Stimulated activated CD8-positive, alpha-beta memory T cell treated with anti-CD3 and anti-CD28 coated beads, Interleukin-12 subunit alpha, Interleukin-12 subunit beta, amount 100 ng/mL, for 1 hour (primary cell): ENCODE measurements at places on chromosomes 6 and 20.

DNA sequence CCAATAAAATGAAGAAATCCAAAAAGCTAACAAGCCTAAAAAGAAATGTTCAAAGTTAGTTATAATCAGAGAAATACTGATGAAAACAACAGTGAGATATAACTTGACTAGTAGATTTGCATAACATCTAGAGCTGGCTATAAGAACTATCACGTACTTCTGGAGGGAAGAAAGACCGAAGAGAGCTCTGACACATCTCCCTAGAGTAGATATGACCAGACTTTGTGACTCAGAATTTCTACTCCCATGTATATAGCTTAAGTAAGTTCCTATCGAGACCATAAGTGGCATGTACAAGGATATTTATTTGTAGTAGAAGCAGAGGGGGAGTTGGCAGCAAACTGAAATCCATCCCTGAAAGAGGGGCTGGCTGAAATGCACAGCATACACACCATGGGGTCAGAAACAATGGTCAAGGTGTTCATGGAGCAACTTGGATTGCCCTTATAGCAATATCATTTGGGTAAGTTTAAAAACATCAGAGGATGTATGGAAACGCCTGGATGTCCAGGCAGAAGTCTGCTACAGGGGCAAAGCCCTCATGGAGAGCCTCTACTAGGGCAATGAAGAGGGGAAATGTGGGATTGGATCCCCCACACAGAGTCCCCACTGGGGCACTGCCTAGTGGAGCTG lies 25.6 kb upstream of the IL17A start:
- DNase-seq = no peak

DNA sequence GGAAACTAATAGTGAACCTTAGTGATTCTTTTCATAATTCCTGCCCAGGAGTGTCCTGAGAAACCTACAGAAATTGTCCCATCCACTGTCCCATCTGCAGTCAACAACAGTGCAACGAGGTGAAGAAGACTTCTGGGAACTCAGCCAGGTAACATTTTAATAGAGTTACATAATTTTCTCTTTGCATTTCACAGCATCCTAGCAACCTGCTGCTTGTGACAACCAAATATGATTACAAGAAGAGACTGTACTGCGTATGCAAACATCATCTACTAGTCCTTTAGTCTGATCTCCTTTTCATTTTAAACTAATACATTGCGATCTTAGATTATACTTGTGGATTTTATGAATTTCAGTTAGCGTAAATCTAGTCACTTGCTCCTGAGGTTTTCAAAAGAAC lies 951.6 kb downstream of the TFAP2A start:
- DNase-seq = no peak

GRCh38 chr6:26223228-26223627 lies 136.0 kb downstream of the HFE start:
- DNase-seq = no peak

GRCh38 chr6:25172819-25173218 lies 106.4 kb upstream of the CARMIL1 start:
- DNase-seq = no peak

DNA sequence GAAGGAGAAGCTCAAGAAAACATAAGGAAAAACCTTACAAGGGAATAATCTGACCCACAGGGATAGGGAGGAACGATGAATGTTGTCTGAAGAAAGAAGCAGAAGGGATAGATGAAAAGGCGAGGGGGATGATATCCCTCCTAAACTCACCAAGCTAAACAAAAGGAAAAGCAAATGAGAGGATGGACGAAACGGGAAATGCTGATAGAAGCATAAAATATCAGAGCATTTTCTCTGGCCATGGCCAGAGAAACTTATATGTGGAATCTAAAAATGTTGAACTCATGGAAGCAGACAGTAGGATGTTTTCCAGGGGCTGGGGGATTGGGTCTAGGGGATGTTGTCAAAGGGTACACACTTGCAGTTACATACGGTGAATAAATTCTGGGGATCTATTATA lies 148.4 kb upstream of the FOXQ1 start:
- no peak for DNase-seq

- no peak for DNase-seq
These were observed 17.6 kb downstream of the NEDD9 start for GRCh38 chr6:11214901-11215300.

DNA sequence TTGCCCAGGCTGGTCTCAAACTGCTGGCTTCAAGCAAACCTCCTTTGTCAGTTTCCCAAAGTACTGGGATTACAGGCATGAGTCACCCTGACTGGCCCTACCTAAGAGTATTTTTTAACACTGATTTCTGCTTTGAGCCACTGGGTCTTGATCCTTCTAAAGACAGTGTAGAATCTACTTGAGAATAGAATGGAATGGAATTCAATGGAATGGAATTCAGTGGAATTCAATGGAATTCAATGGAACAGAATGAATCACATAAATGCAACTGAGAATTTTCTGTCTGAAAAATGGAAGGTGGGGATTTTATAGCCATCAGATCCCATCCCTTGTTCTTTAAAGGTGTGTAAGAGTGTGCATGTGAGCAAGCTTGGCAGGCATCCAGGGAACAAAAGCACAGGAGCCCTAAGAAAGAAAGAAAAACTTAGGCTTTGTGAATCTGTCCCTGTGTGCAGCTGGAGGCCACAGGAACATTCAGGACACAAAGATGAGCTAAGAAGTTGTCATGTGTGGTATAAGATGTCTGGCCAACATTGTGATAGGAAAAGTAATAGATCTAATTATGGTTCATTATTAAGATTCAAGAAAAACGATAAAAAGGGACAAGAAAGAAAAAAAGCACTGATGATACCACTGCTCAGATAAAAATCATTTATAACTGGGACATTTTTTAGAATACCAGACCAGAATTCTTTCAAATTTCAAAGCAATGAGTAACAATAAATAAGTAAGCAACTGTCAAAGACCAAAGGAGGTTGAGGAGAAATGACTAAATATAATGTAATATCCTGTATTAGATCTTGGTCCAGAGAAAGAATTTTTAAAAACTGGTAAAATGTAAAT lies 681.0 kb upstream of the GJE1 start:
- DNase-seq = no peak

- no peak for DNase-seq
These were observed 170.8 kb downstream of the SASH1 start for GRCh38 chr6:148513145-148514071.

GRCh38 chr20:51285684-51286083 lies 256.8 kb downstream of the NFATC2 start:
- no peak for DNase-seq

GRCh38 chr6:93218096-93218495 lies 201.3 kb downstream of the EPHA7 start:
- no peak for DNase-seq

DNA sequence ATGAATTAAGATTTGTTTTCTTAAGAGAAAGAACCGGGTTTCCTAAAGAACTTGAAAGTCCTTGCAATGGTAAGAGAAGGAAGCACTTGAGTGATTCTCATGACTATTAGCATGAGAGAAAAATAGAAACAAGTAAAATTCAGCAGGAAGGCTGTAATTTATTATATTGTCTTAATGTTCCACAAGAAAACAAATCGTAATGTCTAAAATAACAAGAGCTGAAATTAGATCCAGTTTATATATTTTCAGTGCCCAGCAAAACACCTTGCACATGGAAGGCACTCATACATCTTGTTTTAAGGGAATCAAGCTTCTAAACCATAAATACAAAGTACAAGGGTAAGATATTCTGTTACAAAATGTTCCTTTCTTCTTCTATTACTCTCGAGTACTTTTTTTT lies 229.4 kb upstream of the PLN start:
- DNase-seq = no peak

- no peak for DNase-seq
These were observed 107.7 kb upstream of the FOXA2 start for GRCh38 chr20:22692119-22692475.
